Epithelial cell of esophagus (primary cell): ENCODE measurements at places on chromosomes 3 and 15.

DNA sequence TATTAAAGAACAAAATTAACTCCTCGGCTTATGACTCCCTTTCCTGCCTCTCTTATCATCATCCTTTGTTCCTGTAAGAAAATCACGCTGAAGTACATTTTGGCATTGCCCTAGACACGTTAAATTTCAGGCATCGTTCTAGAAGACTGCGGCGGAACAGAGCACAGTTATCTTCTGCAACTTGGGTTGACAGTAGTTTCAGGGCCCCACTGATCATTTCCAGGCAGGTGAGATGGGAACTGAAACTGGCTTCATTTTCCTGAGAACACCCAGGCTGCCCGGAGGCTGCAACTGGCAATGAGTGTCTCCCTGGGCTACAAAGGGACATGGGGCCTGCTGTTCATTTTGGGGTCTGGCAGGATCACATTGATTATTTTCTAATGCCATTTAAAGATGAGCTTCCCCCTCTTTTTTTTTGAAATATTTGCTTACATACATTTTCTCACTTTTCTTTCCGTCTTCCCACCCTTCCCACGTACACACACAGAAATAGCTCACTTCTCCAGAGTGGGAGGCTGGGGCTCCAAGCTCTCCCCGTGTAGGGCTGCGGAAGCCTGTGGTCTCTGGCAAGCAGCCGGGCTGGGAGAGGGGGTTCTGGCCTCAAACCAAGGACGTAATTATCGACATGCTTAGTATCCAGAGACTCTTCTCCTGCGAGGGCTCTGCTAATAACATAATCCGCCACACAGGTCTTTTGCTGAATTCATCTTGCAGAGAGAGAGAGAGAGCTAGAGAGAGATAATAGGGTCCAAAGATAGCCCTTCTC, 267.4 kb downstream of the ABHD5 start:
- no peak for DNase-seq

DNA sequence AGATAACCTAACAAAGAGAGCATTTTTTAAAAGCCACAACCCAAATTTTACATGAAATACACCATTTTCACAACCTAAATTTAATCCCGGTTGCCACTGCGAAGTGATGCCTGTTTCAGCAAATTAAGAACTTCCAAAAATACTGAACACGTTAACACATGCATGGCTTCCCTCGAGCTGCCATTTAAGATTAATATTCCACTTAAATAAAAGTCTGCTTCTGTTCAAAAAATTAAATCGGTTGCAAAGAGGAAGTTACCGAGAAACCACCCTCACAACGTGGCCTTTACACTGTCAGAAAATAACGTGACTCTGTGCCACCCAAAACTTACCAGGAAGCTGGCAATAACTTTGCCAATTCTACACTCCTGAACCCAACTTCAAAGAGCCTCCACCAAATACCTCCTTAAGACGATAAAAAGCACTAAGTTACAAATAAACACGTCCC, 1.2 kb downstream of the TBL1XR1 start:
- DNase-seq, result no peak

GRCh38 chr3:58776231-58776630, 109.7 kb upstream of the FAM3D start:
- DNase-seq, result no peak

DNA sequence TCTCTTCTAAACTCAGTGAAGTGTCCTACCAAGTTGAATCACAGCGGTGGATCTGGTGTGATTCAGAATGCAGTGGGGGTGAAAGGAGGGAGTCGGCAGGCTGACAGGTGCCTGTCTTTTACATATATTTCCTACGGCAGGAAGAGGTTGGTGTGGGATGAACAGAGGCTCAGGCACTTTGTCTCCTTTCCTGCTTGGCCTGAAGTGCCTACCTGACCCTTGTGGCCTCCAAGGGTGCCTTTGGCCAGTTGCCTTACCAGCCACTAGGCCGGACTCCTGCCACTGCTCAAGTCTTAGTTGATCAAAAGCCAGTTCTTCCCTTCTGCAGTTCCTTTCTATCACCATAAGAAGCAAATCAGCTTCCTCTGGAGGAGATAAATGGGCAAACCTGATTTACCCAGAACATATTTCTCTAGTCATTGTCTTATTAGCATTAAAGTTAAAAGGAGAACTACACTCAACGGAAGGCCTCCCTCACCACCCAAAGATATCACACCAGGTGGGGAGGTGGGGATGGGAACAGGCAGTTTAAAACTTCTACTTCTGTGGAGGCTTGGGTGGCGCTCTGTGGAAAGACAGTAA, 52.1 kb downstream of the CRTC3 start:
- DNase-seq, result no peak

GRCh38 chr3:81581966-81582599, 179.4 kb downstream of the GBE1 start:
- peak; percentile 61 for DNase-seq

- DNase-seq, result no peak
These were observed 16.6 kb downstream of the OXTR start for GRCh38 chr3:8752832-8753231.

GRCh38 chr15:91555312-91555711, 298.2 kb upstream of the SLCO3A1 start:
- DNase-seq, result no peak

DNA sequence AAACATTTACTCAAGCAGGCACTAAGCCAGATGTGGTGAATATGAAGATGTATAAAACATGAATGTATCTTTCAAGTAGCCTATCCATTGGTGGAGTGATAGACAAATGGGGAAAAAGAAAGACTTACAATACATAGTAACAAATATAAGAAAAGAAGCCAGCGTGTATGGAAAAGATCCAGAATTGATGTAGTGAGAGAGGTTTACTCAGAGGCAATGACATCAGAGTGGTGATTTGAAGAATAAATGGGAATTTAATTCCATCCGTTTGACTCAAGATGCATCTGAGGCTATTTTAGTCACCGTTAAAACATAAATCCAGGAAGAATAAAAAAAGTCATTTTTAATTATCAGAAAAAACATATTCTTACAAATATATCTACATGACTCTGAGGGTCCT, 162.6 kb downstream of the IL1RAP start:
- DNase-seq, result no peak

DNA sequence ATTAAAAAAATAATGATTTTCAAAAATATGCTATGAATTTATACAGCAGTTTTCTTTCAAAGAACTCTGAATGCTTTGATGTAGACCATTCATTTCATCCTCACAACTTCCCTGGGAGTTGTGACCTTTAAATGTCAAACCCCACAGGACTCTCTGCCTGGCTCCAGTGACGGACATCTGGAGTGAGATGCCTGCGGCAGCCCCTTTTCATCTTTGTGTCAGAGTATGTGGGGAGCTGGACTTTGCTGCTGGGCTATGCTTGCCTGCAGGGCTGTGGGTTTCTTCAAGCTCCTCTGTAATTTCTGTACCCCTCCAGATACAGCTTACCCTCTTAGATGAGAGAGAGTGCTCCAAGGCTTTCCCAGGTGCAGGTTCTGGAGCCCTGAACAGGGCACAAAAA, 70.6 kb upstream of the RASGRP1 start:
- no peak for DNase-seq

DNA sequence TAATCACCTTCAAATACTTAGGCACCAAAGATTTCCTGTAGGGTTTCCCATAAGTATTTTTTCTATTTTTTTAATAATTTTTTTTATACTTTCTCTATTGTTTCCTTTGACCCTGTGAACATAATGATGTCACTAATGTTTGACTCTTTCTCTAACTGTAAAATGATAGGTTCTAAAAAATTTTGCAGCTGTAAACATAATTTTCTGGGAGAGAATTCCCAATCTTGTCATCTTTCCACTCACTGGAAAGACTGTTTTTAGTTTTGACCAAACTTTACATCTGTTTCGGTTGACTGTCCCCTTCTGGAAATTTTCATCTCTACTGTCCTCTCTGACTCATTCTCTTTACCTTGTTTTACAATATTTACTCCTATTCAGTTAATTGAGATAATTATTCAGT, 5.5 kb upstream of the EPHA3 start:
- DNase-seq, result no peak

DNA sequence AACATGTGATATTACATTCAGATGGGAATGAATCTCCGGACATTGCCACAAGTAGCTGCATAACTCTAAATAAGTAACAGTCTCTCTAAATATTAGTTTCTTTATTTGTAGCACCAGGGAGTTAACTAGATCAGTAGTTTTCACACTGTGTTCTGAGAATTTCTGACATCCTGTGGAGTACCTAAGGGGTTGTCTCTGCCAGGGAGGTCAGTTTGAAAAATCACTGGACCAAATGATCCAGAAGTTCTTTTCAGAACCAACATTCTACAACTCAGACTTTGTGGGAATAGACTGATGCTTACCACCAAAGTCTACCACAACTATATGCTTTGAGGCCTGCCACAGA, 9.0 kb upstream of the ILDR1 start:
- DNase-seq, result no peak

DNA sequence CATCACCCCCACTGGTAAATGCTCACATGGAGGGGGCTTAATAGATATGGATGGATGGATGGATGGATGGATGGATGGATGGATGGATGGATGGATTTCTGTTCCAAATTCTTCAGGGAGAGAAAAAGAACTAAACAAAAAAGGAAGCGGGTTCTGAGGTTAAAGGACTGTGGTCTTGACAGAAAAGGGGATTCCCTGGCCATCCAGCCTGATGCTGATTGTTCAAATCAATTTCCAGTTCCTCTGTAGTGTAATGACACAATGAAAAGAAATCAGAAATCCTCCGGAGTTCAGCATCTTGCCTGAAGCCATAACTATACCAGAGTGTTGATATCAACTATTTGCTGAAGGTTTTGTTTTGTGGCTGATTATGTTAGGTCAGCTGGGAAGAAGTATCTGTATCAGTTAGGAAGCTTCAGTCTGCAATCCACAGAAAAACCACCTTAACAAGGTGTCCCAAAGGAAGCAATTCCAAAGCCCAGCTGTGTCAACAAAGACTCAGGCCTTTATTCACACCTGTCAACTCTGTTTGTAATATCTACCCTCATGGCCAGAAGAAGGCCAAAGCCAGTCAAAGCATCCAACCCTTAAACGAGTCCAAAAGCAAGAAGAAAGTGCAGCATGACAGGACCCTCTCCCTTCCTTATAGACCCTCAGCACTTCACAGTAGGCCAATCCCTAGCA, 24.5 kb upstream of the RASA2 start:
- no peak for DNase-seq

DNA sequence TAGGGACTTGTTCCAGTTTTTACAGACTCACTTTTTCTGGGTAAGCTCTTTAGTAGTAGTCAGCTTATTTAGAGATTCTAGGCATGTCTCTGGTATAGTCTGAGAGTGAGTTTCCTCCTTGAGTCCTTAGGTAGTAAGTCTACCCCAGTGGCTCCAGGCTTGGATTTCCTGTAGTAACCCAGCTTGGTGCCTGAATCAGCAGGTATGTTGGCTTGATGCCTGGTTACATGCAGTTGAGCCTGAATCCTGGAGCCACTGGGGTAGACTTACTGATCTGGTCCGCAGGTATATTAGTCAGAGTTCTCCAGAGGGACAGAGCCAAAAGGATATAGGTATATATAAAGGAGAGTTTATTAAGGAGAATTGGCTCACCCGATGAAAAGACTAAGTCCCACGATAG, 85.8 kb upstream of the RBMS3 start:
- DNase-seq, result peak; percentile 99

GRCh38 chr3:35635926-35636683, 3.2 kb upstream of the ARPP21 start:
- no peak for DNase-seq

DNA sequence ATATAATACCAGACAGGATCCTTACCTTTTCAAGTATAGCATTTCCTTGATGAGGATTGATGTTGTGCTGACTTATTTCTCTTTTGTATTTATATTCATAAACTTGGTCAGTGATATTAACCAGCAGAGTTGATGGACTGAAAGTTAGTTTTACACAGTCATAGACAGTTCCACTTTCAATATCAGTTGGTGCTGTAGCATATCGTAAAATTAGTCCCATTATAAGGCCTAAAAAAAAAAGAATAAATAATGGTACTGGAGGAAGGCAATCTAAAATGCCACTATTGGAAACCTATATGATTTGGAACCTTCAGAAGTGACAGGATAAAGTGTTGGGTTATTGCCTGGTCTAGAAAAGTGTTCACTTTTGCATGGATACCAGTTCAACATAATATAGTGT, 16.3 kb downstream of the SLC9A9 start:
- DNase-seq, result no peak

GRCh38 chr3:33115024-33115768, 1.4 kb downstream of the CRTAP start:
- peak; percentile 92 for DNase-seq

DNA sequence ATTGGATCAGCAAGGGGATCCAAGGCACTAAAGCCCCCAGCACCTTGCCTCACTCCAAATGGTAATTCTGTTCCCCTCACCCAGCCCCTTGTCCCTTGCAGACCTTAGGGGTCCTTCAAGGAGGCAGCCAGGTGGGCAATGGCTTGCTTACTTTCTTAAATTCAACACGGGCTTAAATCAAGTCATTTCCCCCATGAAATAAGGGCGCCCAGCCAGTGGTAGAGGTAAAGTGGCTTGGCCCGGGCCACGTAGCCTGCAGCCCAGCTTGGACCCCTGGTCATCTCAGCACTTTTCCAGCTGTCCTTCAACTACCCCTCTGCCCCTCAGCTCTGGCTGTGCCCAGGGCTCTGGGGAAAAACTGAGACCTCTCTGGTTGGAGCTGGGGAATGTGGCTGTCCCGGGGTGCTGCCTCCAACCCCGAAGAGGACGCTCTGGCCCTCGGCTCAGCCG, 1.2 kb downstream of the PSTPIP1 start:
- no peak for DNase-seq

GRCh38 chr15:85530079-85530478, 149.7 kb downstream of the AKAP13 start:
- no peak for DNase-seq

DNA sequence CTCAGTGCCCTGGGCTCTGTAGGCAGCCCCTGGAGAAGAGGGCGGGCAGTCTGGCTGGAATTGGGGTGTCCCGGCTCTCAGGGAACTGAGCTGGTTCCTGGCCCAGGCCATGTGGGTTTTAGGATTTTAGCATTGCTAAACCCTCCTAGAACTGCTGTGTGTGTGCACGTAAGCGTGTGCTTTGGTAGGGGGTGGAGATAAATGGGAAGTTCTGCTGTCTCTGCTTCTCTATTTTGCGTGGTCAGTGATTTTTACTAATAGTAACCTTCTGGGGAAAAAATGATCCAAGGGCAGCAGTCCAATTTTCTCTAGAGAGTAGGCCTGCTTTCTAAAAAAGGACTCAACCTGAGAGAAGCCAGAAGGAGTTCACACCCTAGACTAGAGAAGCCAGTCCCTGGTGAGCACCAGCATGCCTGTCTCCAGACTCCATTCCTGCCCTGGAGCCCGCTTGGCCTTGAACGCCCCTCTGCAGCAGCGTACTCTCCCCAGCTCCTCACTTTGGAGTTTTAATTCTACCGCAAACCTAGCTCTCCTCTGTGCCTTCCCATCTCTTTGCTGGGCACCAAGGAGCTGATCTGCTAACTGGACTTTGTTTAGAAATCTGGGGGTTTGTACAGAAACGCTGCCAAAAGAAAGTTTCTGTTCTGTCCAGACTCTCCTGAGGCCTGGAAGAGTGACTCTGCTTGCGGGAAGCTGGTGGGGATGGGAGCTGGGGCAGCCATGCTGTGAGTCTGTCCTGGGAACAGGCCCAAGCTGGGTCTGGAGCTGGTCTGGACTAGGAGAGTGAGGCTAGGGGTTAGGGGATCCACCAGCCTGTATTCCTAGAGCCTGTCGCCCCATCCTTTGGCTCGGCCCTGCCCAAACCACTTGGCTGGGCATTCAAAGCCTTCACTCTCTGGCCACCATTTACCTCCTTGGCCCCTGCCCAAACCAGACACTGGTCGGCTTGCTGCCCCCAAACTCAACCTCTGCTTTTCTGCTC, 19.7 kb downstream of the CORO2B start:
- no peak for DNase-seq
